ENCODE measurements at places on chromosomes 5 and 9. TPM values are rescaled to one million over a fixed set of nuclear protein-coding genes. Genes with fewer than 3 reads are reported as not detected.
A peak's percentile ranks its signal among the peaks of the same experiment; 100 is the strongest.

KIF27 gene
- 2.0 TPM for total RNA-seq

DNA sequence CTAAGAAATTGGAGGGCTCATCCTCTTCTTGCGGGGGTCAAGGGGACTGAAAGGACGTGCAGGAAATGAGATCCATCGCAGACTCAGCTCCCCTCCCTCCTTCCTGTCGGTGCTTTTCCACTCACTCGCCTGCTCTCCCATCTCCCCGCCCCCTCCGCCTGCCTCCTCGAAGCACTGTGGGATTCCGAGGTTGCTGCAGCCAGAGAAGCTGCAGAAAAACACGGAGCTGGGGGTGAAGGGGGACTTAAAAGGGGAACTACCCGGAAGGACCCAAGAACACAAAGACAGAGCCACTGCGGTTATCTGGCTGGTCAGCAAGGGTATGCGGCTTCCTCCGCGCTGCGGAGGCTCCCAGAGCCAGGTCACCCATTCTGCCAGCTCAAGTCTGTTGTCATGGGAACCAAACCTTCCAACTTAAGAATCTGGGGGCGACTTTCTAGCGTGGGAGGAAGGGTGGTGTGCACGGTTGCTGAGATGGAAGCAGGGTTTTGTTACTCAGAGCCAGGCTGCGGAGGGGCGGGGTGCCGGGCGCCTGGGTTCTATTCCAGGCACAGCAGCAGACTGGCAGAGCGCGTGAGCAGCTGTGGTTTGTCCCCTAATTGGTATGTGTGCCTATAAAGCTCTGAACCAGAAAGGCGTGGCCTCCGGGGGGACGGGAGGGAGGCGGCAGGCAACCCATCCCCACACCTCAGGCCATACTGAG is 24.9 kb downstream of the PCDHGC5 start:
- no peaks in the 10 kb centered on the region for H3K36me3 ChIP-seq
- no peak overlapping the region for H3K4me3 ChIP-seq
- DNase-seq, result no peak
- no peaks in the 10 kb centered on the region for H3K4me1 ChIP-seq
- H3K27me3 ChIP-seq, result no peaks in the 10 kb centered on the region
- peak overlapping the region; percentile 58 for H3K27ac ChIP-seq

DNA sequence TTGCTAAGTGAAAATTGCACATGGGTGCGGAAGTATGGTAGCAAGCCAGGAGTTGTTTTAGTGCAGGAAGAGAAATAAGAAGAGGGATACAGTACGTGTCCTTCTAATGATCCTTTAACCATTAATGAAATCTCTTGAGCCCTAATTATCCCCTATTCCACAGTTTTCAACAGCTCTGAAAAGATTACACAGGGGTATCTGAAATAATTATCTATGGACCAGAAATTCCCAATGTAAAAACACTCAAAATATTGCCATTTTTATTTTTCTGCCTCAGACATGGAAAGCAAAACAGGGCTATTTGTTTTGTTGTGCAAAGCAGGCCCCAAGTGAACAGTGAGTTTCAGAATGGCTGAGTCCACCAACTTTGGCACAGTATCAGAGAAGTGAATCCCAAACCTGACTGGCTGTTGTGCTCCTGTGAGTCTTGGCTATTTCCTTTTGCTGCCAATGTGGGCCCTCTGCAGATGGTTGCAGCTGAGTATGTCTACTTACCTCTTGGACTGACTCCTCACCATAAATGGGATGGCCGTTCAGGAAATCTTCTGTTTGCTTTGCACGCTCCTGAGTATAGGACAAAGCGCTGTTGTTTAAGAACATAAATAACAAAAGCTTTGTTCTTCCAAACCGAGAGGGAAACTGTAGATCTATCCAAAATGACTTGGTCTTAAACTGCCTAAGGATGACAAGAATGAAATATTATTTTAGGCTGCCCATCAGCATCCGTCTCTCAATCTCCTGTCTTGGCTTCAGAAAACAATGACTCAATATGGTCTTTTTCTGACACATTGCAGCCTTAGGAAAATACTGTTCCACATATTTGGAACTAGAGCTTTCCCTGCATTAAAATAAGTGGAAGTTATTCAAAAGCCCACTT is 204.1 kb downstream of the DEPDC1B start:
- peaks cover 5% of the 10 kb centered on the region for H3K4me1 ChIP-seq
- DNase-seq, result no peak
- no peaks in the 10 kb centered on the region for H3K36me3 ChIP-seq
- H3K27ac ChIP-seq, result no peak overlapping the region
- H3K4me3 ChIP-seq, result no peak overlapping the region

ITGA2 gene
- total RNA-seq, result 19.3 TPM

GRCh38 chr9:36898431-36899020 is 135.5 kb downstream of the PAX5 start:
- H3K27me3 ChIP-seq, result no peaks in the 10 kb centered on the region
- no peaks in the 10 kb centered on the region for H3K4me1 ChIP-seq
- H3K36me3 ChIP-seq, result no peaks in the 10 kb centered on the region
- no peak overlapping the region for H3K27ac ChIP-seq
- no peak for DNase-seq
- H3K4me3 ChIP-seq, result no peak overlapping the region

DNA sequence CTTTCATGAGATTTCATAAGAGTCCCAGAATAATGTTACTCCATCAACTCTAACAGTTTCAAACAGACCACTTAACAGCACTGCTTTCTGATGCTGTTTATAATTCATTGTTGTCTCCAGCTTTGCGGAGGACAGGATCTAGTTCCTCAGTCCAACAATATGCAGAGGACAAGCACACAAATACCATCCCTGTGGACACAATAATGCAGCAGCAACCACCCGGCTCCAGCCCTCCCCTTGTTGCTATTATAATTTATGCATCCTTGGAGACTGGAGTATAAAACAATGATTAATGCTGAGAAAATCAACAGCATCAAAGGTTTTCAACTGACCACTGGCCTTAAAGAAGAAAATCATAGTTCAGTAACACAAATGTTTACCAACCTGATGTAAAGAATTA is 108.3 kb downstream of the DENND1A start:
- no peak overlapping the region for H3K27ac ChIP-seq
- H3K4me3 ChIP-seq, result no peak overlapping the region
- H3K4me1 ChIP-seq, result 0 out of 2 replicates have a peak, but pooled peaks cover 3% of the 10 kb centered on the region

- H3K4me3 ChIP-seq, result no peak overlapping the region
- no peaks in the 10 kb centered on the region for H3K27me3 ChIP-seq
- H3K36me3 ChIP-seq, result no peaks in the 10 kb centered on the region
- H3K27ac ChIP-seq, result no peak overlapping the region
- H3K4me1 ChIP-seq, result 0 out of 2 replicates have a peak, but pooled peaks cover 4% of the 10 kb centered on the region
Measured at GRCh38 chr9:69719367-69719766, 40.4 kb downstream of the PTAR1 start.

- no peaks in the 10 kb centered on the region for H3K4me1 ChIP-seq
- no peak overlapping the region for H3K4me3 ChIP-seq
- H3K27ac ChIP-seq, result no peak overlapping the region
- no peaks in the 10 kb centered on the region for H3K27me3 ChIP-seq
- no peak for DNase-seq
Measured at GRCh38 chr5:6541256-6542013, 91.4 kb downstream of the NSUN2 start.

CDKN2B-AS1 gene
- total RNA-seq, result 1.2 TPM

DNA sequence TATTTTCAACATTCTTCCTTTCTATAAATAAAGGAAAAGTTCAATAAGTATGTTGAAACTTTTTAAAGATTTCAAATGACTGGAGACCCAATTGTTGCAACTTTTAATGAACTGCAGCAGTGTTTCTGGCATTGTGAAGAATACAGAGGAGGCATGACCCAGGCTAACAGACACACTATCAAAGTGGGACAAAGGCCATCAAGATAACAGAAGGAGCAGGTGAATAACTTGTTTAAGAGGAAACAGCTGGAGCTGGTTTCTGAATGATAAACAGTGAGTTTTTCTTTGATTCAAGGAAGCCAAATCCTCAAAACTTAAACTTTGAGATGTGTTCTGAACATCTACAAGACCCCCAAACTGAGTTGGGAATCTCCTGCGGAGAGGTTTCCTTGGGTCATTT is 734.6 kb downstream of the TLR4 start:
- no peaks in the 10 kb centered on the region for H3K27me3 ChIP-seq
- H3K4me1 ChIP-seq, result 0 out of 2 replicates have a peak, but pooled peaks cover 5% of the 10 kb centered on the region
- no peak for DNase-seq
- no peaks in the 10 kb centered on the region for H3K36me3 ChIP-seq

DNA sequence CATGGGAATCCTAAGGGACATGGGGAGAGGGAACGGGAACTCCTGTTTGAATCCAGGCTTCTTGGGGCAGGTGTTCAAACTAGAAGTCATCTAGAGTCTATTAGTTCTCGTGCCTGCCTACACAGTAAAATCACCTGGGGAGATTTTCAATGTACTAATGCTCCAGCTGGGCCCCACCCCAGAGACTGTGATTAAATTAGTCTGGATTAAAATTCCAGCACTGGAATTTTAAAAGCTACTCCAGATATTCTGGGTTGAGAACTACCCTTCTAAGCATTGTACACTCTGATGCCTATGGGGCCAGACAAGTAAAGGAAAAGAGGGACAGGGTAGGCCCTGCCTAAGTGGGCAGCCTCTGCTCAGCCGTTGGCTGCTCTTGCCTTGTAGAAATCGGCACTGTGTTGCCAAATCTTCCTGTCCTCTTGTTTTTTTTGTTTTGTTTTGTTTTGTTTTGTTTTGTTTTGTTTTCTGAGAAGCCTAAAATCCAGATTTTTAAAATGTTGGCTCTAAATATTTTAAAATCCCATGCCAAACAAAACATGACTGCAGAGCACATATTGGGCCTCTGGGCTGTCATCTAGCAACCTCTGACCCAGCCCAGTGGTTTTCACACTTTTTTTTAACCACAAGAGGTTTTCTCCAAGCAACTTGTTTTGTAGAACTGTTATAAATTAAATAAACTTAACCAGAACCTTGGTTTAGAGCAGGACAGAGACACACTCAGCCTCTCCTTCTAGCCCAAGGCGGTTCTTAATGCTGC is 29.0 kb downstream of the ADRB2 start:
- no peak for DNase-seq
- H3K27me3 ChIP-seq, result no peaks in the 10 kb centered on the region
- no peak overlapping the region for H3K4me3 ChIP-seq
- H3K36me3 ChIP-seq, result no peaks in the 10 kb centered on the region
- H3K27ac ChIP-seq, result no peak overlapping the region
- no peaks in the 10 kb centered on the region for H3K4me1 ChIP-seq

DNA sequence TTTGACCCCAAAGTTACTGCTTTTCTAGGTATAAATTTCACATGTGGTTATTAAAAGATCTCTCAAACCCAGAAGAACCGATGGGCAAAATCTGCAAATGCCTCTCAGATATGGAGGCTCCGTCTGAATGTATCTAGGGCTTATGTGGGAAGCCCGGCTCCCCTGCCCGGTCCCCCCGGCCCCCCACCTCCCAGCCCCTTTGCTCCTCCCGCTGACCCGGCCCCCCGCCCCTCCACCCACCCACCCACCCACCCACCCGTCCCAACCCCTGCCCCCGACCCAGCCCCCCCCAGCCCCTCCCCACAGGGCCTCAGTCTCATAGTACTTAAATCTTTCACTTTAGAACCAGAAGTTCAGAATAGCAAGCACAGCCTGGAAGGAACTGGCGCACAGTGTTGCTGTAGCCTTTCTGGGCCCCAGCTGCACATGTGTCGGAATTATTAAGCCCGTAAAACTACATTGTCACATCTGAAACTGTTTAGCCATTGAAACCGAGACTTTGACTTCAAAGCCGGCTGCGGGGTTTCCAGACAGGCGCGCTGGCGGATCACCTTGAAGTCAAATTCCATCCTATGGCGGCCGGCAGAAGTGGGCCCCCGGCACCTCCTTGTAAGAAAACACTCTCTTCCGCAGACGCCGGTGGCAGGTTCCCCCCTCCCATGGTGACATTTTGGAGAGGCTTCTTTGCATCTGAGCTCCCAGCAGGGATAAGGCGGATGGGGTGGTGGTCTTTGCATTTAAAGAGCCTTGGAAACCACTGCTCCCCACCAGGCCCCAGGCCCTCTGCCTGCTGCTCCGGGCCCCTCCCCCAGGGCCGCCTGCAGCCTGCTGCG is 12.8 kb downstream of the NKD2 start:
- no peak overlapping the region for H3K27ac ChIP-seq
- no peak overlapping the region for H3K4me3 ChIP-seq
- no peak for DNase-seq

GRCh38 chr9:78032730-78033457 is 1.3 kb upstream of the GNAQ start:
- H3K27ac ChIP-seq, result peak overlapping the region; percentile 50
- H3K27me3 ChIP-seq, result no peaks in the 10 kb centered on the region
- H3K36me3 ChIP-seq, result no peaks in the 10 kb centered on the region
- H3K4me1 ChIP-seq, result no peaks in the 10 kb centered on the region

DNA sequence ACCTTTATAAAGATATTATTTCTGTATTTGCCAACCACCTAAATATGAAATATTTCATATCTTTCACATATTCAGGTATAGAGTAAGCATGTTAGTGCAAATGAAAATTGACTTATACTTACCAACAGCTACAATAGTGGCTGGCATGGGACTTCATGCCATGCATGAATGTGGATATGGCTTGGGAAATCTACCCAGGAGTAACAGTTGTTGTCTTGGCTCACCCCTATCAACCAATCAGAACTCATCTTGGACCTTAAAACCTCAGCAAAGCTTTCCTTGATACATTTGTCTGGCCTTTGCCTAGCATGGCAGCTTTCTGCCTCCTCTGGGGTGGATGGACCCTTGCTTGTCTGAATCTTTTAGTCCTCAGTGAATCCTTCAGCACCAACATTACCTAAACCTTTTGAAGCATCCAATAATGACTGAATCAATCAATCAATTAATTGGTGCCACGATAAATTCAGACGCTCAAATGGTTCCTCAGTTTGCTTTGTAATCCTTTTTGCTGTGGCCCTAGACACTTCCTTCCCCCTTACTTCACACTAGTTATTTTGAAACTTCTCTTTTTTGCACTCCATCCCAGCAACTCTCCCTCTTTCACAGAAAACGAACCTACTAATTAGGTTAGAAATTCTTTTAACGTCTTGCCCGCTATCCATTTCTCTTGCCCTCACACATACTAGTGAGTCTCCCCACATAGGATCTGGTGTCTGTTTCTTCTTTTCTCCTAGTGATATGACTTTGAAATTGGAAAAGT is 132.3 kb upstream of the ZNF608 start:
- DNase-seq, result no peak
- H3K4me1 ChIP-seq, result peaks cover 19% of the 10 kb centered on the region
- H3K27me3 ChIP-seq, result no peaks in the 10 kb centered on the region
- no peak overlapping the region for H3K4me3 ChIP-seq
- H3K36me3 ChIP-seq, result no peaks in the 10 kb centered on the region
- H3K27ac ChIP-seq, result no peak overlapping the region

DNA sequence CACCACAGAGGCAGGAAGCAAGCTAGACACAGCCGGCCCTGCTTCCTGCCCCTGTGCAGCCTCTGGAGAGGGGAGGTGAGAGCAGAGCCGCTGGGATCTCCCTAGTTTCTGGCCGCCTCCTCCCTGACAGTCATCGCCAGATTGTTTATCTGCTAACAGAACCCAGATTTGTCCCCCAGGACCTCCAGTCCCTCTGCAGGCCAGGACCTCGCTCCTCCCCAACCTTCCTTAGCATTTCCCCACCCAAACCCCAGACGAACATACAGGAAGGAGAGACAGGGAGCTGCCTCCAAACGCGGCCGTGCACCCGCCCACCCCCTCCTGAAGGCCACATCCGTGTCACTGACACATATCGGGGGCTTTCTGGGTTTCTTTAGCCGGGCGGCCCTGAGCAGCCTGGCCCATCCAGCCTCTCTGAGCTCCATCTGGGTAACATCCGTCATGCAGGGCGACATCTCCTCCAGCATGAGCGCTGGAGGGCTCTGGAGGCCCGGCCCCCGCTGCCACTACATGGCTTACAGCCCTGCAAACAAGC is 47.5 kb downstream of the DBH start:
- DNase-seq, result no peak
- no peaks in the 10 kb centered on the region for H3K36me3 ChIP-seq
- no peak overlapping the region for H3K4me3 ChIP-seq
- no peaks in the 10 kb centered on the region for H3K4me1 ChIP-seq
- H3K27ac ChIP-seq, result no peak overlapping the region

- H3K4me1 ChIP-seq, result no peaks in the 10 kb centered on the region
- H3K27me3 ChIP-seq, result no peaks in the 10 kb centered on the region
- no peak overlapping the region for H3K4me3 ChIP-seq
- DNase-seq, result no peak
Measured at GRCh38 chr5:120413686-120414085, 50.4 kb upstream of the PRR16 start.

SLC4A9 gene
- total RNA-seq, result 0.35 TPM

Data from Caco-2 (cell line).